ENCODE measurements at places on chromosomes 12 and 14.

GRCh38 chr14:35766700-35767082 is 42.4 kb downstream of the RALGAPA1 start:
- no peak for DNase-seq

DNA sequence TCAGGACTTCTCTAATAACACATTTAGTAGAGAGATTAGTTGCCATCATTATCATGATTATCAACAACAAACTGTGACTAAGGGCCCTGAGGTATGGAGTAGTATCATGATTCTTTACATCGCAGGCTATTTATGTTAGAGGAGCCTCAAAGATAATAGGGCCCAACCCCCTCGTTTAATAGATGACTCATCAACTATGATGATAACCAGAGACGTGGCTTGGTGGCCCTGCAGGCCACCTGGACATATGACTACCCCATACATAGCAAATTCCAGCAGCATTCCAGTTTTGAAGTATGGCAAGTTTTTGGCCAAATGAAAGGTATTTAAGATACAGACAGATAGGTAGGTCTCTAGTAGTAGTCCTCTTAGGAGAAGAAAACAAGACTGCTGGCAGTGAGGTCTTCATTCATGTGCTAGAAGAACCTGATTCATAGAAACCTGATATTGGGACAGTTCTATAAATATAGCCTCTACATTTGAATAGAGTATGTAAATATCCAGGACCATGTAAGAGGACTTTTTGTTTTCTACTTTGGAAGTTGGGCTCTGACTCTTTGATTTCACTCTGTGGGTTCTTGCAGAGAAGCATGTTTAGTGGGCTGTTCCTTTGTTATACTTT is 5.6 kb downstream of the RIC8B start:
- DNase-seq = no peak

- peak; percentile 71 for DNase-seq
These were observed 99.2 kb downstream of the SCARB1 start for GRCh38 chr12:124764451-124764850.

DNA sequence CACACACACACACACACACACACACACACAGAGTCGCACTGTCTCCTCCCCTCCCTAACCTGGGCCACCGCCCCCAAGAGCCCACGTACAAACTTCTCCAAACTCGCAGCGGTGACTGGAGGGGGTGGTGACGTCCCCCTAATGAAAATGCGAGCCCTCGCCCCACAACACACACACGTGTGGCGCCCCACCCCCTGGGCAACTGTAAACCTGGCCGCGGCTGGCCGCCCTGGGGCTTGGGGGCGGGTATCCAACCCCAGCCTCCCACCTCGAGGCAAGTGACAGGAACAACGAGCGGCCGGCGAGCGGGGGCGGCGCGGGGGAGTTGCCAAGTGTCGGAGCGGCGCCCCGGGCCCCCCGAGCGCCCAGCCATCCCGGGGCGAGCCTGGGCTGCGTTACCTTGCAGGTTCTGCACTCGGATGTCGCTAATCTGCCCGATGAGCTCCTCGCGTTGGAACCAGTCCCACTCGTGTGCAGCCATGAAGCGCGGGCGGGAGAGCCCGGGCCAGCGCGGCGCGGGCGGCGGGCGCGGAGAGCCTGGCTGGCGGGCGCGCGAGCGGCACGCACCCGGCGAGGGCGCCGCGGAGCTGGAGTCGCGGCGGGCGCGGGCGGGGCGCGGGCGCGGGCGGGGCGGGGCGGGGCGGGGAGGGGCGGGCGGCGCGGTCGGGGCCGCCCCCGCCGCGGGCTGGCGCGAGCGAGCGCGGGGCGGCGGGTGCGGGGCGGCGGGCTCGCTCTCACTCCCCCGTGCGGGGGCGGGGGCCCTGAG is at the start of gene CLMN:
Gene CLMN (minus strand): TSS at position 597 of the 766 bp plus-strand sequence. CDS start 116 bp downstream, at position 481.
- peak; percentile 86 for DNase-seq

- no peak for DNase-seq
These were observed 25.6 kb downstream of the ZFP36L1 start for GRCh38 chr14:68767248-68767645.

DNA sequence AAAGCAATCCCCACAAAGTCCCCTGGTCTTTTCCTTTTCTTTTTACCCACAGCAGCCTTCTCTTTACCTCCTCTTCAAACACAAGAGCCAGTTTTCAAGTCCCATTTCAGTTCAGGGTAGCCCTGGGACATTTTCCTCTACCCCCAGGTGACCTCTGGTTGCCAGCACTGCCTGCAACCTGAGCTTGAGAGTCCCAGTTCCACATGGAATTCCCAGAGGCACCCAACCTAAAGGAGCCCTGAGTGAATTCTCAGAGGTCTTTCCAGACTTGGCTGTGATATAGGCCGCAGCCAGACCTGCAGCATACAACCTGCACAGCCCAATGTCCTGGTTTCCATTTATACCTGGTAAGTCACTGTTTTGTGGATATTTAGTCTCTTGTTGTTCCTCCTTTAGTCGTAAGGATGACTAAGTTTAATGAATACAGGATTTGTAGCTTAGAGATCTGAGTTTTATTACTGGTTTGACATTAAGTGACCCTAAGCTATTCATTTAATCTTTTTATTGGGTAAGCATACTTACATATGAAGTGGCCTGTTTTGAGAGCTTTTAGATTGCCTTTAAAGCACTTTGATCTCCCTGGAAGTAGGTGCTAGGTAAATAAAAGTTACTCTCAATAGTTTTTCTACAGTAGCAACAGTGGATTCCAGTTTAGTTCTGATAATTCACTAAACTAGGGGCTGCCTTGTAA is 159.8 kb downstream of the TGFB3 start:
- no peak for DNase-seq

GRCh38 chr12:237026-237815 is 23.3 kb upstream of the SLC6A12 start:
- DNase-seq = no peak

GRCh38 chr12:76554405-76555230 is 5.0 kb downstream of the OSBPL8 start:
- no peak for DNase-seq

GRCh38 chr12:125284945-125285685 is 219.9 kb downstream of the AACS start:
- DNase-seq = no peak

DNA sequence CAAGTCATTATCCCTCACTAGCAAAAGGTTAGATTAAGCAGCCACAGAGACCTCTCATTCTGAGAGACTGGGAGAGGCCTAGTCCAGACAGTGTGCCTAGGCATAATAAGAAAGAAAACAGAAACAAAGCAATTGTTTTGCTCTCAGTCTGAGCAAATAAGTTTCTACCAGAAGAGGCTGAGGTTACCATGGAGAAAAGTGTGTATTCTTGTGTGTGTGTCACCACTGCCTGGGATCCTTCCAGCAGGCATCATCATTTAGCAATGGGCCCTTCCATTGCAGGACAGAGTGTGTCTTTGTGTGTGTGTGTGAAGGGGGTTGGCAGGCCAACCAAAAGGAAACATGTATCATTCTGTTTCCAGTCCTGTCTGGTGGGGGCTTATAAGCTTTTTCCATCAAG is 3.7 kb downstream of the EFS start:
- DNase-seq = no peak

- DNase-seq = no peak
These were observed 12.8 kb upstream of the PSMA6 start for GRCh38 chr14:35279369-35279768.

DNA sequence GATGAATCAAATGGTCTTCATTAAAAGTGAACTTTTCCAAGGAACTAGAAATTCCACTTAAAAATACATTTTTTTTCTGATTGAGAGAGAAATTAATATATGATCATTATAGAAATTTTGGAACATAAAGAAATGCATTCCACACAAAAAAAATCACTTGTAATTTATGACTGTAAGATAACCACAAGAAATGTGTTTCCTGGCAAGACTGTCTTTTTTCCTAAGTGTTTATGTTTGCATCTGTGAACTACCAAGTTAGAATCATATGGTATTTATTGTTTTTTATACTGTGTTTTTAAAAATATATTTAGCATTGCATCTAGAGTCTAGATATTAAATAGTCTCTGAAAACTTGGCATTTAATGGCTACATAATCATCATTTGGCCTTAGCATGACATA is 726.8 kb downstream of the BCL11B start:
- DNase-seq = no peak

GRCh38 chr12:47082796-47083621 is 3.2 kb upstream of the AMIGO2 start:
- no peak for DNase-seq

Data from T47D (cell line).